ENCODE measurements at places on chromosomes 16 and 17.

- no peak for DNase-seq
Observed at GRCh38 chr17:72510351-72511016, 389.7 kb downstream of the SOX9 start.

GRCh38 chr16:30567991-30568638, 3.4 kb downstream of the ZNF688 start:
- DNase-seq = no peak

GRCh38 chr16:69329369-69330285, 761 bp downstream of the PDF start:
- DNase-seq = no peak

GRCh38 chr17:67050471-67051154, 6.3 kb downstream of the CACNG1 start:
- no peak for DNase-seq

DNA sequence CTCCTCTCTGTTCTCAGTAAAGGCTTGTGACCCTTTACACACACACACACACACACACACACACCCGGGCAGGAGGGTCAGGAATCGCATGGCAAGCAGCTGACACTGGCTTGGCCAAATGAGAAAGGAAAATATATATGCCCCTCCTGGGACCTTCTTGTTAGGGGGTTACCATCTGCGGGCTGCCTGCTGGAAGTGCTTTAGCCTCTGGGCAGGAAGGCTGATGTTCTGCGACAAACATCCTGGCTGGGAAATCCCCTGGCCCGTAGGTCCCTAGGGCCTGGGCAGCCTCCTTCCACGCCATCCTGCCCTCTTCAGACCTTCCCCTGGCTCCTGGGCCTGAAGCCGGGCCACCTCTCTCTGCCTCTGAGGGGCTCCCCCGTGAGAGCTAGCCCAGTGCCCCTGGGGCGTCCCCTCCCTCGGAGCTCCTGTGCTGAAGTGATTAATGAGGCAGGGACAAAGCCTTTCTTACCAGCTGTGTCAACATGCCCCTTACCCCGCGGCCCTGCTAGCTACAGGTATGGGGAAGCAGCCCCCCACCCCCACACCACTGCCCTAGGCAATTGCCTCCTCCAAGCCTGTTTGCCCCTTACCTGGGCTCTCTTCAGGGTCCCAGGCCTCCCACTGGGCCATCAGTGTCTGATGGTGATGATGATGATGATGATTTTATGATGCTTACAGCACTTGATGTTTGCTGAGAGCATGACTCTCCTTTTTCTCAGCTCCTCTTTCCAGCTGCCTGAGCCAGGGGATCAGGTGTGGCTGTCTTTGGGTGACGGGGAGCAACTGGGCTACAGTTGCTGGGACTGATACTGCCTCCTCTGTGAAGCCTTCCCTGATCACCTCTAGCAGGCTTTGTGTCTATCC, 32.8 kb upstream of the ETV4 start:
- peak; percentile 35 for DNase-seq

DNA sequence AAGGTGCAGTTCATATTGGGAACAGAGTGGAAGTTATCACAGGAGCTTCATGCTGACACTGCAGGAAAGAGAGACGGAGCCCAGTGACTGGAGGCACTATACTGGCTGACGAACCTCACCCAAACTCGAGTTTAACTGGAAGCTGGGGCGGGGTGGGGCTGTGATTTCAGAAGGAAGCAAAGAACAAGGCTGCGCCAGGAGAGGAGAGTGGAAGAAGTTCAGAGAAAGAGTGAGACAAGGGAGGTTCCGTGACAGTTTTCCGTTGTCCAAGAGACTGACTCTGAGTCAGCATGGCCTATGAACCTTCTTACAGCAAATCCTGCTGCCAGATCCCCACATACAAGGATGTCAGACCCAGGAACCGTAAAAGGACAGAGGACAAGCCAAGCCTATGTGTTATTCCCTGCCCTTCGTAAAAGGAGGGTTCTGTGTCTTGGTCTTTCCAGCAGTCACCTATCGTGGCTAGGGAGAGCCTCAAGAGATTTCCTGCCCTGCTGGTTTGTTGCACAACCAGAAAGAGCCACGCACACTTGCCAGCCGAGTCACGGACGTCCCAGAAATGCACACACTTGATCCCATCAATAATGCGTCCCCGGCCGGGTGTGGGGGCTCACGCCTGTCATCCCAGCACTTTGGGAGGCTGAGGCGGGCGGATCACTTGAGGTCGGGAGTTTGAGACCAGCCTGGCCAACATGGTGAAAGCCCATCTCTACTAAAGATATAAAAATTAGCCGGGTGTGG, 5.1 kb downstream of the PITPNA start:
- no peak for DNase-seq

GRCh38 chr17:82065638-82066303, at the start of gene DUS1L:
Gene DUS1L (minus strand): TSS chr17:82065804. CDS start chr17:82065059, 745 bp downstream.
- peak; percentile 31 for DNase-seq

DNA sequence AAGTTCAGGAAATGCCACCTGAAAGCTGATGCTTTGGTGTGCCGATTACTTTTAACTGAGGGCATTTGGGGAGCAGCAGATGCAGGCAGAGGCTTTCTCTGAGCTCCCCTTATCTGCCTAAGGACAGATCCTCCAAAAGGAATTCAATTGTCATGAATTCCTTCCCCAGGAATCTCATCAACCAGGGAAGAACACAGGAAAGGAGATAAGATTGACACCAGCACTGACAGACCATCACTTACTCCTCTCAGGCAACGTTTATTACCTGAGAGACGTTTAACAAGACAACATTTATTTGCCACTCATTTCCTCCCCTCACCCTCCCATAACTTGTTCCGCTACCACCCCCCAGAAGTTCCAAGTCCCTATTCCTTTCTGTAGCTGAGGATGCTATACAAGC, 17.6 kb upstream of the CDRT4 start:
- DNase-seq = no peak

DNA sequence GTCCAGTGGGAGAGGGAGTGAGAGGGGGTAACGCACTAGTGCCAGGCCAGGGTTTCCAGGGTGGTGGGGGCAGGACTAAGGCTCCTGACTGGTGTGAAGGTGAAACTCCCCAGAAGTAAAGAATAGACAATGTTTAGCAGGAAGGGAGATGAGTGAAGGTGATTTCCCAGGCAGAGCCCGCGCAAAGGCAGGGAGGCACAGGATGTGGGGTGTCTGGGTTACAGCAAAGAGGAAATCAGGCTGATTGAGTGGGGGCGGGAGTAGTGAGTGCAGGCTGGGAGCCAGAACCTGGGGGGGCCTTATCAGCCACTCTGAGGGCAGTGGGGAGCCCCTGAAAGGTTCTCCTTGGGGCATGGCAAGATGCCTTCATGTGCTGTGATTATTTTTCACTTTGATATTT, 167.5 kb downstream of the UTP18 start:
- DNase-seq = no peak

DNA sequence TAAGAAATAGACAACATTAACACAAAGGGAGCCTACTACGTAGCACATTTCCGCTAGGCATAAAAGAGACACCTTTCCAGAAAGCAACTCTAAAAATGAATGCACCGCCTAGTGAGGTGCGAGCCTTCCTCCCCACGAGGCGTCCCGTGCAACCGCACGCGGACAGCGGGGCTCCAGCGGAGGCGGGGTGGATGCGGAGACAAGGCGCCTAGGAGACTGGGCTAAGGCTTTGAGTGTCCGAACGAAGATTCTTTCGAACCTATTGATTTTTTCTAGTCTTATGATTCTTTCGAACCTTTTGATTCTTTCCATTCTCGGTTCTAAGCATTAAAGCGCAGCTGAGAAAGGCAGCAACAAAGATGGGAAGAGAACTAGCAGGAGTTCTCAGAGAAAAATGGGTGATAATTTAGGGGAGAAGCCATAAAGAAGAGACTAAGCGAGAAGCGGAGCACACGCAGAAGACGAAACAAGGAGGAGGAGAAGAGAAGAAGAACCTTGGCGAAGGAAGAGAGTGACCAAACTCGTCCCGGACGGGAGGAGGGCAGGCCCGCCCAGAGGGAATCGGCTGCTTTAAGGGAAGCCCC, 394 bp upstream of the CPD start:
- no peak for DNase-seq

- DNase-seq = no peak
Observed at GRCh38 chr16:50224286-50224685, 42.1 kb upstream of the ADCY7 start.

- no peak for DNase-seq
Observed at GRCh38 chr16:48556913-48557351, 53.0 kb downstream of the N4BP1 start.

DNA sequence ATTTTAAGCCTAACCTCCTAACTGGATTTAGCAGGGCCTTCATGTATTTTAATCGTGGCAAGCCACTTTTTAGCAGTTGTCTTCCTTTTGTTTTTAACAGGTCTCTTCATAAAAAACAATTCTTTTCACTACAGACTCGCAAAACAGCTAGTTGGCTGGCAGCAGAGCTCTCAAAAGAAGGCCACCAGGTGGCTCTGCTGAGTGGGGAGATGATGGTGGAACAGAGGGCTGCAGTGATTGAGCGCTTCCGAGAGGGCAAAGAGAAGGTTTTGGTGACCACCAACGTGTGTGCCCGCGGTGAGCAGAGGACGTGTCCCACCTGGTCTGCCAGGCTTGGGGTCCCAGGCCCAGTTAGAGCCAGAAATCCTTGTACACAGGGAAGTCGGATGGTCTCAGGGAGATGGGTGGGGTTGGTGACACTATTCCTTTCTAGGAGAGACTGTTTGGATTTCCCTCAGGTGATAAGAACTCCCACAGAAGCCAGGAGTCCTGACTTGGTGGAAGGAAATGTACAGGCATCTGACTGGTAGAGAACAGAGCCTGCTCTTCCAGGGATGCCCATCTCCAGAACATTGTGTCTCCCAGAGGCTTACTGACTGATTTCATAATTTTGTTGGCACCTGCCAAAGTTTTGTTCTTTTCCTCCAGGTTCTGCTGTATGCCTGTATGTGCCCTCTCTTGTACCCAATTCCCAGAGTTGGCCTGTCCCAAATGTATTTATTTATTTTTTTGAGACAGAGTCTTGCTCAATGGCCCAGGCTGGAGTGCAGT, 14.9 kb upstream of the DDX19A start:
- no peak for DNase-seq

DNA sequence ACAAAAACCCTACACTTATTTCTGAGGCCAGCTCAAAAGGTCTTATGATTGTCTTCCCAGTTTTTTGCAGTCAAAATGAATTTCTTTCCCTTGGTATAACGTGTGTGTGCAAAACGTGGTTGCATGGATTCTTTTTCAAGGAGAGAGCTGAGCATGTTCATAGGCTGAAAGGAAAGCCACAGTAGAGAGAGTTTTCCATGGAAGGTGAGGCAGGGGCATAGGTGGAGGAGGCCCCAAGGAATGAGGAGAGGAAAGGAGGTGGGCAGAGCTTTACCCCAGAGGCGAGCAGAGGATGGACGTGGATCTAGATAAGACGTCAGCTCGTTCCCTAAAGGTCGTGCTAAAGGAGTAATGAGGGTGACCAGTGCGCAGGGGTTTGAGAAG, 22.8 kb downstream of the TRPV2 start:
- no peak for DNase-seq

GRCh38 chr17:56681561-56682266, 88.2 kb downstream of the NOG start:
- DNase-seq = peak; percentile 87

- DNase-seq = no peak
Observed at GRCh38 chr17:15741624-15742023, 9.5 kb downstream of the TBC1D26 start.

- DNase-seq = no peak
Observed at GRCh38 chr17:38673707-38674013, 1.1 kb downstream of the EPOP start.

GRCh38 chr16:50185005-50185505, 31.9 kb downstream of the TENT4B start:
- DNase-seq = no peak

DNA sequence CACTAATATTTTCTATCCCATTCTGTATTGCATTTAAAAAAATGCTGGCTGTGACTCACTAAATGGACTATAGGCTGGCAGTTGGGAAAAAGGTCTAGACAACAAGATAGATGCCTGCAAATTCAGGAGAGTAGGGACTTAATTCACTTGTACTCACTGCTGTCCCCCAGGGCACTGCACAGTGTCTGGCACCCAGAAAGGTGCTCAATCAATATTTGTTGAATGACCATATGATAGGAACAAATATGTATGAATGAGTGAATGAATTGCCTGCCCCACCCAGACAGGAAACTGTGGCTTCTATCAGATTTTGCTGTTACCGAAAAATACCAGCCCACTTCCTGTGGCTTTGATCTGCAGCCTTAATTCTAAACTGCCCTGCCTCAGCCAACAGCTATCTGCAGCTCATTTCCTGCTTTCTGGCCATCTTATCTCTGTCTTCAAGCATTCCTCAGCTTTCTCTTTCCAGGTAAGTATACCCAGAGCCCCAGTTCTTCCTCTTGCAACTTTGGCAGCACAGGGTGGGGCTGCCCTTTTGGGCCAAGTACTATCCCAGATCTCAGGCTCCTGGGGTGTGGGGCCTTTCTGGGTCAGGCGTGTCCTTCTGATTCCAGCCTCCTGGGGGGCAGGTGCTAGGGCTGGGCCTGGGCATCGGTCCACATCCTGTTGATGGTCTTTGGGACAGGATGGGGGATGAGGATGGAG, 15.3 kb upstream of the TNS4 start:
- peak; percentile 30 for DNase-seq

- no peak for DNase-seq
Observed at GRCh38 chr17:79932451-79933306, 93.4 kb upstream of the CBX4 start.

DNA sequence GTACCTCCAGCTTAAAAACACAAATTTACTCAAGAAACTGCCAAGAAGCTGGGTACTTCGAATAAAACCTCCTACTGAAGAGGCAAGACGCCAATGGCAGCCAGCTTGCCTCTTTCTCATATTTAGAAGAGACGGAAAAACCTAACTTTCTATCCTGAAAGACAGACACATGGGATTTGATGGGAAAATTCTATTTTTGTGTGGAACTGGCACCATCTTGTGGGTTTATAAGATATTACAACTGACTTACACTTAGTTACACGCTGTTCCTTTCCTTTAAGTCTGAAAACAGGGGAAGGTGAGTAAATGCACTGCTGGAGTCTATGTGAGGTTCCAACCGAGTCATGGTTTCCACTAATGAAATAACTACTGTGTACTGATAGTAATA, 10.3 kb downstream of the ZNF18 start:
- DNase-seq = peak; percentile 44

GRCh38 chr17:82415336-82415735, 2.8 kb upstream of the HEXD start:
- no peak for DNase-seq

DNA sequence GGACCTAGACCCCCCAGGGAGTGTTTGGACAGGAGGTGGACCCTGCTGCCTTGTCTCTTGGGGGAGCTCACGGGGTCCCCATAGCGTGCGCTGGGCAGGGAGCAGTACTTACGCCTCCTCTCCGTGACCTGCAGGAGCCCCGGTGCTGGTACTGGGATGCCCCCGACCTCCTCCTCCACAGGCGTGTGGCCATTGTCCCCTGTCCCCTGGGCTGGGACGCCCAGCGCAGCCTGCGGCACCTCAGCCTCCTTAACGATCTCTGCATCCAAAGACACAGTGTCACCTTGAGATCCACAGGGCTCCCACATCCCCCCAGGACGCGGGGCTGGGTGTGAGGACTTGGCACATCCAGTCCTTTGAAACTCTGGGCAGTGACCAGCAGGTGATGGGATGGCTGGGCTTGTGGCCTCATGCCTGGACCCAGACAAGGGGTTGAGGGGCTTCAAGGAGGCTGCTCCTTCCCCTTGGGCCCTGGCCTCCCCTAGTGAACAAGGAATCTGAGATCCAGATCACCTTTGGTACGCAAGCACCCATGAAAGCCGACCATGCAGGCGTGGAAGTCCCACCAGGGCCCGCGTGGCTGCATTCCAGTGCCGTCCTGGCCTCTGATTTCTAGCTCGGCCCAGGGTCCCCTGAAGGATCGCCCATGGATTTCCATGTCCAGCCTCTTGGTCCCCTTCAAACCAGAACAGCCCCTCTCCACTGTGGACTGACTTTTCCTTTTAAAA, 9.9 kb downstream of the DBNDD1 start:
- DNase-seq = no peak
